Thoracic aorta (tissue), 2 donors: ENCODE measurements at places on chromosomes 11 and 22.

DNA sequence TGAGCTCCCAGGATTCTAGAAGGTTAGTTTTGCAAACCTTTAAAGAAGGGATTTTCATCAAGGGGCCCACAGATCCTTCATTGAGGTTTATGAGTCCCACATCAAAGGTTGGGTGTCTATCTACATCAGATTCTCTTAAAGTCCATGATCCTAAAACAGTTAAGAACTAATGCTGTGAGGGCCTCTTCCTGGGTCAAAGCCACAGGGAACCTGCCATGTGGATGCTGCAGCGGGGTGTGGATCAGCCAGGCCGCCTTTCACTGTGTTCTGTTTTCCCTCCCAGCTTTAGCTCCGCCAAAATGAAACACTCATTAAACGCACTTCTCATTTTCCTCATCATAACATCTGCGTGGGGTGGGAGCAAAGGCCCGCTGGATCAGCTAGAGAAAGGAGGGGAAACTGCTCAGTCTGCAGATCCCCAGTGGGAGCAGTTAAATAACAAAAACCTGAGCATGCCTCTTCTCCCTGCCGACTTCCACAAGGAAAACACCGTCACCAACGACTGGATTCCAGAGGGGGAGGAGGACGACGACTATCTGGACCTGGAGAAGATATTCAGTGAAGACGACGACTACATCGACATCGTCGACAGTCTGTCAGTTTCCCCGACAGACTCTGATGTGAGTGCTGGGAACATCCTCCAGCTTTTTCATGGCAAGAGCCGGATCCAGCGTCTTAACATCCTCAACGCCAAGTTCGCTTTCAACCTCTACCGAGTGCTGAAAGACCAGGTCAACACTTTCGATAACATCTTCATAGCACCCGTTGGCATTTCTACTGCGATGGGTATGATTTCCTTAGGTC lies 5.3 kb downstream of the SERPIND1 start:
- DNase-seq: no peak

- DNase-seq: no peak
Measured at GRCh38 chr11:134665188-134665535, 253.1 kb upstream of the B3GAT1 start.

DNA sequence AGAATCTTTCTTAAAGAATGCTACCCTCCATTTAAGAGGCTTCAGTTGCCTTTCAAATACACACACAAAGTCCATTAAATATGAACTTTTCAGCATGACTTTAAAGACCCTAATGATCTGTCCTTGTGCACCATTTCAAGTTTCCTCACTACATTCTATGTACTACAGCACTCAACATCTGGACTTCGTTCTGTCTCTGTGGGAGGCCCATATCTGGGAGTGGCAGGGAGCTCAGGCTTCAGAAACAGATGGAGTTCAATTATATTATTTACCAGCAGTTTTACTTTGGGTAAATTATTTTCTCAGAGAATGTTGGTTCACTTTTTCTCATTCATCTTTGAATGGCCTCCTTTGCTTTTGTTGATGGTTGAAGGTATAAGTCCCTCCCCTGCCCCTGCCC lies 67.4 kb downstream of the ANO3 start:
- DNase-seq: no peak

GRCh38 chr11:92870196-92870832 lies 99.1 kb upstream of the MTNR1B start:
- no peak for DNase-seq

- no peak for DNase-seq
Measured at GRCh38 chr22:36811094-36811800, 5.6 kb downstream of the PVALB start.

GRCh38 chr11:103359216-103359615 lies 250.0 kb downstream of the DYNC2H1 start:
- DNase-seq: no peak

DNA sequence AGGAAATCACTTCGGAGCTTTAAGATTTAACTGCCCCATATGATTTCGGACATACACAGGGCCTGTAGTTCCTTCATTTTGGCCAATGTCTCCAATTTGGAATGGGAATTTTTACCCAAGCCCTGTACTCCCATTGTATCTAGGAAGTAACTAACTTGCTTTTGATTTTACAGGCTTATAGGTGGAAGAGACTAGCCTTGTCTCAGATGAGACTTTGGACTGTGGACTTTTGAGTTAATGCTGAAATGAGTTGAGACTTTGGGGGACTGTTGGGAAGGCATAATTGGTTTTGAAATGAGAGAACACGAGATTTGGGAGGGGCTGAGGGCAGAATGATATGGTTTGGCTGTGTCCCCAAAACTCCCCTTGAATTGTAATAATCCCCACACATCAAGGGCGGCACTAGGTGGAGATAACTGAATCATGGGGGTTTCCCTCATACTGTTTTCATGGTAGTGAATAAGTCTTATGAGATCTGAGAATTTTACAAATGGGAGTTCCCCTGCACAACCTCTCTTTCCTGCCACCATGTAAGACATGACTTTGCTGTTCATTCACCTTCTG lies 130.5 kb downstream of the LARGE1 start:
- no peak for DNase-seq

GRCh38 chr11:132655187-132655855 lies 877.0 kb downstream of the OPCML start:
- no peak for DNase-seq

DNA sequence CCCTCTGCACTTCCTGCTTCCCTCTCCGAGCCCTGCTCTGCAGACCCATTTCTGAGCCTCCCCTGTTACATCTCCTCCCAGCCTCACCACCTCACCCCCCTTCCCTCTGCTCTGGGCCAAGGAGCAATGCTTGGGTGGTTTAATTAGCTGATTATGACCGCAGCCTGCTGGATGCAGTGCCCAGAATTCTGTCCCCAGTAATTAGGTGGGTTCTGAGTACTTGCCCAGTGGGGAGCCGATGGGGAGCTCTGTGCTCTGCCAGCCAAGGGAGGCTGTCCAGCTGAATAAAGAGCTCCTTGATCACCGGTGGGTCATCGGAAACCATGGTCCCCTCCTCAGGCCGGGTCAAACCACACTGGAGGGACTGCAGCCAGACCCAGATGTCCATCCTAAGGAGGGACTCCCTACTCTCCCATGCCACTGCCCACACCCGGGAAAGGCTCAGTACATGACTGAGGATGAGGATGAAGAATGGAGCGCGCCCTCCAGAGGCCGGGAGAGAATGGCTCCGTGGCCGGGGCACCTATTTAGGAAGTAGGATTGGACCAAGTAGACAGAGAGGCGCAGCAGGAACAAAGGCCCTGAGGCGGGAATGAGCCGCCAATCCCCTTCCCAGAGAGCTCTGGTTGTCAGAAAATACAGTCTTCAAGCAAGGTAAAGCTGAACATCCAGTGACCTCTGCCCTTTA lies 9.1 kb downstream of the ARRB1 start:
- DNase-seq: no peak

- no peak for DNase-seq
Measured at GRCh38 chr11:64536396-64536941, 54.6 kb upstream of the SLC22A12 start.

DNA sequence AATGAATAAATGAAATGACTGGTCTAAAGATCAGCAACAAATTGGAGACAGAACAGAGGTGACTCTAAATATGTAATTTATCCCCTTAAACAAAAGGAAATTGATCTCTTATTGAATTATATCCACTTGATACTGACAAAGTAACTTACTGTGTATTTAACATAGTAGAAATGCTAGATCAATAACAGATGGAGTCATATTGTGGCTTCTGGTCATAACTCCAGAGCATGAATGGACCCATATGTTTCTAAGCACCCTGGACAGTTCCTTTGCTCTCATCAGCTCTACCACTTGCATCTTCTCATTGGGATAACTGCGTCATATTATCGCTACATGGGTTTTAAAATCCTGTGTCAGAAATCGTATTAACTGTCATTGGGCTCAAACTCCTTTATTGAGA lies 222.3 kb downstream of the ETS1 start:
- no peak for DNase-seq

GRCh38 chr11:26583550-26583949 lies 11.5 kb upstream of the MUC15 start:
- no peak for DNase-seq

- no peak for DNase-seq
Measured at GRCh38 chr11:98227278-98227677, 793.5 kb upstream of the CNTN5 start.

DNA sequence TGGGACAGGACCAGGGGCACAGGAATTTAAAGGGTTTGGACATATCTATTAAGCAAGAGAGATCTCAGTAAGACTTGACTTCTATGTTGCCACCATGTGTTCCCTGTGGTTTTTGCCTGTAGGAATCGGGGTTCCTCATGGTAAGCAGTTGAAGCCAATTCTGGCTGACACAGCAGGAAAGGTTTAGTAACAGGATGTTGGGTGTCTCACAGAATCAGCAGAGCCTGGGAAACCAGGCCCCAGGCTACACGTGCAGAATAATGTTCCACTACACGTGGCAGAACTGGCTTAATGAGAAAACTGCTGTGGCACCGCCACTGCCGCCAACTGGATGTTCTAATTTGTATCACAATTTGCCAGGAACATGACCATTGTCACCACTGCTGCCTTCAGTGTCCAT lies 264.6 kb upstream of the PLET1 start:
- DNase-seq: no peak

- peak; percentile 27 for DNase-seq
Measured at GRCh38 chr11:117817368-117818040, 7.0 kb downstream of the FXYD2 start.

DNA sequence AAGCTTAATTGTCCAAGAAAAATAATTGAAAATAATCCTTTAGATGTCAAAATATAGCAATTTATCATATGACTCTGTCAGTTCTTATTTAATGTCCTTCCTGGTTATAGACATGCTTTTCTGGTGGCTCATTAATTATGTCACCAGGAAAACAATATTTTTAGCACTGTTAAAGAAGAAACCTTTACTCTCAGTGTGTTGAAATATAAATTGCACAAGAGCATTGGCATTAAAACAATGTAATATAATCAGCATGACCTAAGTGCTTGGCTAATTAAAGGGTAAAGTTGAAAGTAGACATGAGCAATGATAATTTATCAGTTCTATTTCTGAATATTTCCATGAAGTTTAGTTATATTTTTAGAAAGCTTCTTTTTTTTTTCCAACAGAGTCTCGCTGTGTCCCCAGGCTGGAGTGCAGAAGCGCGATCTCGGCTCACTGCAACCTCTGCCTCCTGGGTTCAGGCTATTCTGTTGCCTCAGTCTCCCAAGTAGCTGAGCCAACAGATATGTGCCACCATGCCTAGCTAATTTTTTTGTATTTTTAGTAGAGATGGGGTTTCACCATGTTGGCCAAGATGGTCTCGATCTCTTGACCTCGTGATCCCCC lies 232.3 kb downstream of the JRKL start:
- no peak for DNase-seq

DNA sequence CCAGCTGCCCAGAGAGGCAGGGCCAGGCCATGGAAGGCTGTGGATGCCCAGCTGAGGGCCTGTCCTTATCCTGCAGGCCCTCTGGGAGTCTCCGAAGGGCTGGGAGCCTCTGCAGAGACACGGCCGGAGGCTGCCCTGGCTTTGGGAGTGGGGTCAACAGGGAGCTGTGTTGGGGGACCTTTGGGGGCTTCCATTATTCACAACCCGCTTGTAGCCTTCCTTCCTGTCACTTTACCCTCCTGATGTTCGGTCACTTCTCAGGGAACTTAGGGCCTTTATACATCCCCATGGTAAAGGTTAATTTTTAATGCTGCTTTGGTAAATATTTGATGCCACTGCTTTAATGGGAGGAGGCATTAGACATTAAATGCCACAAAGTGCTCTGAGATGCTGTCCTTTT lies 44.9 kb downstream of the SHISAL1 start:
- DNase-seq: no peak

- no peak for DNase-seq
Measured at GRCh38 chr22:22429369-22430108, 79.0 kb downstream of the ZNF280B start.

DNA sequence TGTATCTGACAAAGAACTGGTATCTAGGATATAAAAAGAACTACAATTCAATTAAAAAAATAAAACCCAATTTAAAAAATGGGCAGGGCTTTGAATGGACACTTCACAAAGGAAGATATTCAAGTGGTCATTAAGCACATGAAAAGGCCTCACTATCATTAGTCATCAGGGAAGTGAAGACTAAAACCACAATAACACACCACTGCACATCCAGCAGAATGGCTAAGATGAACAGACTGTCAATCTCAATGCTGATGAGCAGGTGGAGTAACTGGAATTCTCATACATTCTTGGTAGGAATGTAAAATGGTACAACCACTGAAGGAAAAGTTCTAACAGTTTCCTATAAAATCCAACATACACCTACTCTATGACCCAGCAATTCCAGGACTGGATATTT lies 8.9 kb downstream of the HPS4 start:
- DNase-seq: no peak

GRCh38 chr11:20566591-20567434 lies 32.6 kb upstream of the SLC6A5 start:
- no peak for DNase-seq

- DNase-seq: no peak
Measured at GRCh38 chr22:37002633-37003032, 16.6 kb downstream of the TST start.

DNA sequence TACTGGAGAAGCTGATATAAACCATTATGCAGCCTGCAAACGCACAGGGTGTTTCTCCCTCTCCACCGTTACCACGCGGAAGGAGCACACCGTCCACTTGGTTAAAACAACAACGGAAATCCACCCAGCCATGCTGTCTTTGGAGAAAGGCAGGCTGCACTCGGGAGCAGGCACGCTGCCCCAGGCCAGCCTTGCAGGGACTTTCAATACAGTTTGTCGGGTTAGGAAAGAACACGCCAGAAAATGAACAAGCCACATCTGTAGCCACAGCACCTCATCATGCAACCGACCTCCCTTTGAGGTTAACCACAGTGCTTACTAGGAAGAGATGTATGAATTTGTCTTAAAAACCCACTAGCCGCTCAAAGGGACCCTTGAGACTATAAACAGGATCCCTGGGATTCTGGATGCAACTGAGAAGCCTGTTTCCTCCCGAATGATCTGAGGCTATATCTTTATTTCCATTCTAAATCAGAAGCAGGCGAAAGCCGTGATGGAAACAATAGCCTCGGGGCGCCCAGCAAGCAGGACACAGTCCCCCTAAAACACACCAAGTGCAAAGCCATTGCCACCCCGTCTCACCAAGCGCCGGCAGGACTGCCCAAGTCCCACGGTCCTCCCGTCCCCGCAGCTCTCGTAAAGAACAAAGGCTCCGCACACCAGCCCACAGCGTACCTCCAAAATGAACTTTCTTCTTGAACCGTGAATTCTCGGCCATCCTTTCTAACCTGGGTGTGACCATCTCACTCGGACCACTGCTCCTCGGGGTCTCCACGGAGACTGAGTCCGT lies 318.9 kb downstream of the CTTN start:
- DNase-seq: no peak
